ENCODE measurements at places on chromosomes 7 and 10.

- DNase-seq = no peak
These were observed 16.9 kb upstream of the PALD1 start for GRCh38 chr10:70461397-70462348.

DNA sequence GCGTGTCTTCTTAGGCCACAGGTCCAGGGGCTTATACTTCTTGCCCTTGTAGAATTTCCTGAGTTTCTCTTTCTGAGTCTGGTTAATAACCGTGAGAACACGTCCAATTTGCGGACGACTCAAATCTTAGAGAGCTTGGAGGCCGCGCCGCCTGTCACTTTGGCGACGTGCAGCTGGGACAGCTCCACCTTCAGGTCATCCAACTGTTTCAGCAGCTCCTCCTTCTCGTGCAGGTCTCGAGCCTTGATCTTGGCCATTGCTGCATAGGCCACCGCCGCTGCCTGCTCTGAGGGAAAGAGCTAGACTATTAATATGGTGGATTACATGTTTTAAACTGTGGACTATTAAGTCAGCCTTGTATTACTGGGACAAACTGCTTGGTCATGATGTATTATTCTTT lies 26.9 kb downstream of the EVX1 start:
- no peak for DNase-seq

DNA sequence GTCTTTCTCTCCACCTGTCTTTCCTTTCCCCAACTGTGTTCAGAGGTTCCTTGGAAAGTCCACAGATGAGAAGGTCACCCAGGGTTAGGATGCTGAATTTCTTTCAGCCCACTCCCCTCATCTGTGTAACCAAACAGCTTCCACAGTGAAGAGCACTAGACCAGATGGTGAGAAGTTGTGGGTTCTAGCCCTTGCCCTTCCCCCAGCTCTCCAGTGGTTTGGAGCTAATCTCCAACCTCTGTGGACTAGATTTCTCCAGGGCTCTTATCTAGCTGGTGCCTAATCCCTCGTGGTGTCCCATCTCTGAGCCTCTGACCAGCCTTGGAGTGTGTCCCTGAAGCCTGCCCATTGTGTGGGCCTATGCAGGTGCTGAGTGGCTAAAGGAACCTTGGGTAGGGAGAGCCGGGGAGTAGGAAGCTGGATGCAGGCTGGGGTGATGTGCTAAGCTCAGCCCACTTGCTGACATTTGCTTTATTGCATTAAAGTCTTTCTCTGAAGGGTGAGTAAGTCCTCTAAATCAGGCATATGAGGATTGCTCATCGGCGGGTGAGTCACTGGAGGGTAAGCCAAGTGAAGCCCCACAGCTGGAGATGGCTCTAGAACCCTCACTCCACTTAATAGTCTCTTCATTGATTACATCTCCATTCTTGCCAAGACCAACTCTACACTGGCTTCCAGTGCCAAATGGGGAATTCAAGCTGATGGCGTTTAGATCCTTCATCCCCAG lies 14.9 kb downstream of the DUSP5 start:
- no peak for DNase-seq

DNA sequence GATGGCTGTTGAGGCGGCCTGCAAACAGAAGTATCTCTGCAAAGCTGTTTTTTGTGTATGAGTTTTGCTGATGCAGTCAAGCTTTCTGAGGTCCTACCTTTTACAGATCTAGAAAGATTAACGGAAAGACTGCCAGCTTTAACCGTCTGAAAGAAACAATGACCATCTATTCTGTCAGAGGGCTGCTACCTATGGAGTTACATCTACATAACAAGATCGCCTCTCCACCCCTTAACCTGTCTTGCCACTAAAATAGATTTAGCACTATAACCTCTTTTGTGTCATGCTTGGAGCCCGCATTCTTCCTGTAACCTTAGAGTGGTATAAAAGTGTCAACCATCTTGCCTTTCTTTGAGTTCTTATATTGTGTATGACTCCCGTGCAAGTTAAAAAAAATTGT lies 291.2 kb downstream of the POM121L12 start:
- DNase-seq = no peak

- DNase-seq = no peak
These were observed 209.1 kb downstream of the CCSER2 start for GRCh38 chr10:84537447-84537931.

- no peak for DNase-seq
These were observed 298.5 kb downstream of the KLF6 start for GRCh38 chr10:3486346-3487065.

DNA sequence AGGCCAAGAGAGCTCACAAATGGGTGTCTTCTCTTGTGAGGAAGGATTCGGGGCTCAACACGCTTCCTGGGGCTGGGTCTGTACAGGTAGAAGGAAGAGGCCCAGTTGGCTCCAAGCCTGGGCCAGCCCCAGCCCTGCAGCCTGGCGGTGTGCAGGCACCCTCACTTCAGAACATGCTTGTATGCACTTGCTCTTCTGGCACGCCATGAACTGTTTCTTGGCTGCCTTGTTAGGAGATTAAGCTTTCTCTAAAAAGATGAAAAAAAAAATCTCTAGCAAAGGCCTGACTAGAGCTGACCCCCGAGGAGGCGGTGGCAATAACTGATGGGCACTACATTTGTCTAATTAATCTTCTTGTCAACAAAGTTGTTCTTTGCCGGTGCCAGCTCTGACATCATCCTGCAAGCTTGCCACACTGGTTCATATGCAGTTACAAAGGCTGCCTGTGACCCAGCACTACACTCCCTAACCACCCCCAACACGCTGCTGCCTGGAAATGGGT lies 94.7 kb downstream of the WDR11 start:
- no peak for DNase-seq

DNA sequence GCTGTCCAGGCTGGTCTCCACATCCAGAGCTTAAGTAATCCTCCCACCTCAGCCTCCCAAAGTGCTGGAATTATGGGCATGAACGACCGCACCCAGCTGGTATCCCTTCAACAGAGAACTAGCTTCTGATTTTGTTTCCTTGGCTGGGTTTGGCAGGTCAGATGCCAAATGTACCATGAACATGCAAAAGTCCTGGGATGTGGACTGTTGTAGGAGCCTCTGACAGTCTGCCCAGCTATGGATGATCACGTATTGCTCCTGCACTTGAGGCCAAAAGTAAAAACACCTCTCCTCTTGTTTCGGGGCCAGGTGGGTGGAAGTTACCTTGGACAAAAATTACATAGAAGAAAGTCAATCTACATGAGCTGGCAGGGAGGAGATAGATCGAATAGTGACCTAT lies 699.5 kb downstream of the TYW1 start:
- no peak for DNase-seq

GRCh38 chr10:80321183-80321582 lies 31.7 kb upstream of the MAT1A start:
- DNase-seq = no peak

DNA sequence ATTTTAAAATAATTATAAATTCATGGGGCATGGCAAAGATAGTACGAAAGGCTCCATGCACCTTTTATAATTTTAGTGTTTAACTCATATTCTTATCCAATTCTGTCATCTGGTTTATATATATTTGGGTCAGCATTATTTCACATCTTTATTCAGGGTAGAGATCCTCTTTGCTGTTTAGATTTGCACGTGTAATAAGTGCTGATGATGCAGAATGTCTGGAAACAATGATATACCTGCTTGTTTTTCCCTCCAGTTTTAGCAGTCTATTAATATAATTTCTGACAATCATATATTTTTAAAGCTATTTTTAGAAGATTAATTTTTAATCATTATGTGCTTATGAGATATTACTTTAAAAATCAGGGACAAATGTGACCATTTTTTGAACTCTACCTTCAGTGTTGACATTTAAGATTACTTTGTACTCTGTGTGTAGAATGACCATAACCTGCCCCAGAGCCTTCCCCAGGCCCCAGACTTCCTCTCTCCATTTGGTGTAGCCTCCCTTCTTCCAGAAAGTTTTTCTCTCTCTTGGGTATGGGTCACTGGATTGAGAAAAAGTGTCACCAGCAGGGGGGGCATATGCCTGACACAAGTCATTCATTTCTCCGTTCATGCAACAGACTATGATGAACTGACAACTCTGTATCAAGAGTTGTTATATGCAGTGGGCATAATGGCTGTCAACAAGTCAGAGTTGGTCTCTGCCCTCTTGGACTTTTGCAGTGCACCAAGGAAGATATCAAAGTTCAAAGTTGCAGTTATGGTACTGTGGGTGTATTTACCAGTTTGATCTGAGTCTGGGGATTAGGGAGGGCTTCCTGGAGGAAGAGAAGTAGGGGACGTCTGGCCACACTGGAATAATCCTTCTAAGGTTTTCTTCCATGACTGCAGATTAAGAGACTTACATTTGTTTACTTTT lies 192.6 kb upstream of the CCDC6 start:
- no peak for DNase-seq

DNA sequence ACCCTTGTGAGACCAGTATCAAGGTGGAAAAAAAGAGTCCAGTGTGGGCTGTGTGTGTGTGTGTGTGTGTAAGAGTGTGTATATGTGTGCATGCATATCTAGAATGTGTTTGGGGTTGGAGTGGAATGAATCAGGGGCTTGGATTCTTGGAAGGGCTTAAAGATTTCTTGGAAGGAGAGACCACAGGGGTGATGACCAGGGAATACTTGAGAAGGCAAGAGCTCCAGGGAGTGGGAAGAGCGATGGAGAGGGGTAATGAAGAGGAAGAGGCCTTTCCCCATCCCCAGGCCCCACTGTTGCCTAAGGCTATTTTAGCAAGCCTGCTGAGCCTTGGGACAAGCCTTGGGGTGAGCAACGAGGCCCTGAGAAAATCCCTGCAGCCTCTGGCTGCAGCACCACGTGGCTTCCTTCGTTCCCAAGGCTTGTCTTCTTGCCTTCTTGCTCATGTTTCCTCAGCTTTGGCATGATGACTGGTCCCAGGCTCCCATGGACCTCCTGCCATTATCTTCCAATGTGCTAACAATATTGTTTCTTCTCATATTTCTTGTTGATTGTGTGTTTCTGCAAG lies 663.4 kb downstream of the INHBA start:
- DNase-seq = no peak

DNA sequence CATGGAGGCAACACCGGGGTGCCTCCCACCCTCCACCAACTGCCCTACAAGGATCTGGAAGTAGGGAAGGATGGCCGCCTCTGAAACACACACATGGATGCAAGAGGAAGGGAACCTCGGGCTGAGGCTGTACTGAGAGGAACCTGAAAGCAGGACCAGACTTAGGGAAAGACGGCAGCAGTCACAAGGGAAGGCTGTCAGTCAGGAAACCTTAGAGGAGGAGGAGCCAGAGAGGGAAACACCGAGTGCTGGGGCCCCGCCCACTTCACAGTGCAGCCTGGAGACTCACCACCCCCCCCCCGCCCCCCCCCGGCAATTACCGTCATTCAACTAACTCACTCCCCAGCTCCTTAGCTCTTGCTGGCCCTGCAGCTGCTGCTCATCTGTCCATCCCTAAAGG lies 2.5 kb downstream of the CYREN start:
- DNase-seq = no peak

GRCh38 chr10:30832001-30832748 lies 199.5 kb downstream of the ZNF438 start:
- DNase-seq = no peak

- no peak for DNase-seq
These were observed 97.0 kb downstream of the SUGCT start for GRCh38 chr7:40231796-40232195.

- no peak for DNase-seq
These were observed 85.4 kb downstream of the KCNMA1 start for GRCh38 chr10:77552252-77552651.

- DNase-seq = no peak
These were observed 125.5 kb downstream of the RNLS start for GRCh38 chr10:88457660-88458059.

DNA sequence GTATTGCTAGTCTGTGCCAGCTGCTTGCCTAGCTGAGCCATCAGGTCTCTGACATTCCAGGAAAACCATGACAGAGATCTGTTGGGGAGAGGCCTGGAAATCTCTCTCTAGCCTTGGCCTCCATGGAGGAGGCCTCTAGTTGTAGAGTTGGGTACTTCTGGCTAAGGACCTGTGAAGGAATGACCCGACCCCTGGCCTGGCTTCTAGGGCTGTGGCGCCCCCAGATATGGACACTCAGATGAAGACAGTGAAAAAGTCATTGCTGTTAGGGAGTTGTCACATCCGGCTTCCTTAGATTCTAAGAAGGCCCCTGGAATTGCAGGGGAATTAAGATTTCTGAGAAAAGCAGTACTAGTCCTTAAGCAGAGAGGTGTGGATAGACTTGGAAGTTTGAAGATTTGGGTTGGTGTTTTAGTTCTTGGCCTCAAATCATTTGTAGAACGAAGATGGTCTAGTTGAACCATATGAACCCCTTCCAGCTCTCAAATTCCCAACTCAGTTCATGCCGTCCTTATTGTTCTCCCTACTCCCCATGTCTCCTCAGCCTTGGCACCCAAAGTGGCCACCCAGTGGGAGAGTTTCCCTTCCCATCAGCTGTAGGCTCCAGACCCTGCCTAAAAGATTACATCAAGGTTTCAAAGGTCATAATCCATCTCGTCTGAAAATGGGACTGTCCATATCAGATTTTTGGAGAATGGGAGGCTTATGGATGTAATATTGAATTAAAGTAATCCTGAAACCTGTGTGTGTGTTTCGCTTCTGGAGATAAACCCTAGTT lies 7.0 kb downstream of the HHEX start:
- DNase-seq = no peak

- DNase-seq = no peak
These were observed 35.0 kb upstream of the USP6NL start for GRCh38 chr10:11646450-11646849.

GRCh38 chr7:91570560-91570959 lies 306.3 kb downstream of the FZD1 start:
- DNase-seq = no peak

- no peak for DNase-seq
These were observed 132.1 kb downstream of the ADRA2A start for GRCh38 chr10:111208951-111209350.

GRCh38 chr10:126175641-126176262 lies 212.5 kb downstream of the ADAM12 start:
- no peak for DNase-seq

DNA sequence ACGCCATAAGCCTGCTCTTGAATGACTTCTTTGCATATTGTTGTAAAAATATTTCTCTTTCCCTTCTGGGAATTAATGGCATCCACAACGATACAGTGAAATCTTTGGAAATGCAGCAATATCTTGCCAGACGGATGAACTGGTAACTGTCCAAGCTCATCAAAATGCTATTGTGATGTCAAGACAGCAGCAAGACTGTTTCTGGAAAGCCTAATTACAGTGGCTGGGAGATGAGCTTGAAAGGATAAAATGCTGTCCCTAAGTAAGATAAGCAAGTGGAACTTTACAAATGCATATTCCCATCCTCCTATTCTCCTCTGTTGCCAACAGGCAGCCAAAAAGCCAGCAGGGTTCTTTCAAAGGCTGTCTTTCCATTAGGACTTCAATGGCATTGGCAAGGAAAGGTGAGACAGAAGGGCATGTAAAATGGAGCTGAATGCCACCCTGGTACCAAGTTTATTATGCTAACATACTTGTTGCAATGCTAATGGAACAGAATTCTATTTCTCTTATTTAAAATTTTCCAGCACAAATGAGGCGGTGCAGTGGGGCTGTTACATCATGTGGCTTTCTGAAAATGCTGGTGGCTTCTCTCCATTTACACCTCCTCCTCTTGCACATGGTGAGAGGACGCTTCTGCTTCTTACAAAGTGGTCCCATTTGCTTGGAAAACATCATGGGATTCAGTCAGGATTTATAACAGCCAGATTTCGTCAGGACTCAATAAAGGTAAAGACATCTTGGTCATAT lies 178.3 kb upstream of the PTER start:
- DNase-seq = no peak

- no peak for DNase-seq
These were observed 13.8 kb downstream of the PSAP start for GRCh38 chr10:71837098-71837827.
